ENCODE measurements at places on chromosomes 2 and 18.

DNA sequence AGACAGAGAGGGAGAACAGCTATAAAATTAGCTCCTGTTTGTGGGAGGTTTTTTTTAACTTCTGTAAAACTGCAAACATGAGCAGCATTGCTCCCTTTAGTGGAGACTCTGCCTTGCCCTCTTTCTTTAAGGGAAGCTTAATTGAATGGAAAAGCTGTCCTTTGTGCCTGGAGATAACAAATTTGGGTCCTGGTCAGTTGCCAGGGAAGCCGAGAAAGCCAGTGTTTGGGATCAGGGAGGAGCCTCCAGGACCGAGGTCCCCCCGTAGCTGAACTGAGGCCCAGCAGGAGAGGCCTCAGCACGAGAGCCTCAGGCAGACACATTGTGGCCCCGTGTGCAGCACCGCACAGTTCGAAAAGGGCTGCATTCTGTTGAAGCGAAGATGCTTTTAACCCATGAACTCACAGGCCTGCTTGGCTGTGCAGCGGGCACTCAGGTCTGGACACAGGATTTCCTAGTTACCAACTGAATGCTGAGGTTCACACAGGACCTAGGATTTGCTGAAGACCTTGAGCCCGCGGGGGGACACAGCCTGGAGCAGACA, 369.7 kb downstream of the DCDC2C start:
- no peak for DNase-seq

DNA sequence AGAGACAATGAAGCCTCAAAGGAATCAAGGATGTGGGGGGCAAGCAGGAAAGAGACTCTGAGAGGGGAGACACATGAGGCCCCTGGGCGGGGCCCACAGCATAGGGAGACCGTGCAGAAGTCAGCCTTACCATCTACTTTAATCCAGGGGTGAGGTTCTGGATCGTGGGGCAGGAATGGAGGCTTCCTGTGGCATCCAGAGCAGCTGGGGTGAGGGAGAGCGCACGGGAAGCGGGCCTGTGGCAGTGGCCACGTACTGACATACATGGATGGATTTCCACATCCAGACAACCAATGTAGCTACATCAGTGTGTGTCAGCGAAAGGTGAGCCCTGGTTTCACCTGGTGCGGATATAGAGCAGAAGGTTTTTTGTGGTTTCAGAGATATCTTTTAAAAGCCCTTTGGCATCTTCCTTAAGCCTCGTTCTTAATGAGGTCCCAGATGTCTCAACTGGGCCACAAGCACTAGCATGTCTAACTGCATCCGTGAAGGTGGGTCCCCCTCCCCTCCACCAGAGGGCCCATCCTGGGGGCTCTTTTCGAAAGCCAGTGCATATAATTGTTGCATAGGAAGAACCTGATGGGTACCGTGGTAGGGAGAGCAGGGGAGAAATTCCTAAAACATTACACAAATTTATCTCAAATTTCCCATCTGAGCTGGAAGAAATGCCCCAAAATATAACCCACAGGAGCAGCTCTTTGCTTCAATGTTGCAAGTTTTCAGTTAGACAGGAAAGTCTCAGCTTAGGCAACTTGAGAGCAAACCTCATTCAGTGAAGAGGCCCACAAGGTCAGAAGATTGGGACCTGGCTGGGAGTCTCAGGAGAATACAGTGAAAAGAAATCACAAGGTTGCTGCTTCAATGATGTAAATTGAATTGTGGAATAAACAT, 90.9 kb downstream of the SP3 start:
- DNase-seq = no peak

- DNase-seq = no peak
These were observed 301.8 kb upstream of the UBE2E3 start for GRCh38 chr2:180678625-180678972.

DNA sequence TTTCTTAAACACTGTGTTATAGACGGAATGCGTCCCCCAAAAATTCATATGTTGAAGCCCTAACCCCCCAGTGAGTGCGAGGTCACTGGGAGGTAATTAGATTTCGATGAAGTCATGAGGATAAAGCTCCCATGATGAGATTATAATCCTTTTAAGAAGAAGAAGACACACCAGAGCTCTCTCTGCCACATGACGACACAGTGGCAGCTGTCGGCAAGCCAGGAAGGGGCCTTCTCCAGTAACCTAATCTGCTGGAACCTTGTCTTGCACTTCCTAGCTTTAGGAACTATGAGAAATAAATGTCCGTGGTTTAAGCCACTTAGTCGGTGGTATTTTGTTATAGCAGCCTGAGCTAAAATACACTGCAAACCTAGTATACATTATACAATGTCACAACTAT, 12.3 kb downstream of the TMEM237 start:
- DNase-seq = no peak

- no peak for DNase-seq
These were observed 94.4 kb downstream of the SPTBN1 start for GRCh38 chr2:54550547-54550946.

GRCh38 chr2:168064011-168064998, 183.1 kb downstream of the STK39 start:
- no peak for DNase-seq

- no peak for DNase-seq
These were observed 28.8 kb downstream of the BCL2 start for GRCh38 chr18:63290821-63291200.

Measured in NCI-H1930 (cell line).